ENCODE measurements at places on chromosomes 1 and 21.
A peak's percentile ranks its signal among the peaks of the same experiment; 100 is the strongest.

DNA sequence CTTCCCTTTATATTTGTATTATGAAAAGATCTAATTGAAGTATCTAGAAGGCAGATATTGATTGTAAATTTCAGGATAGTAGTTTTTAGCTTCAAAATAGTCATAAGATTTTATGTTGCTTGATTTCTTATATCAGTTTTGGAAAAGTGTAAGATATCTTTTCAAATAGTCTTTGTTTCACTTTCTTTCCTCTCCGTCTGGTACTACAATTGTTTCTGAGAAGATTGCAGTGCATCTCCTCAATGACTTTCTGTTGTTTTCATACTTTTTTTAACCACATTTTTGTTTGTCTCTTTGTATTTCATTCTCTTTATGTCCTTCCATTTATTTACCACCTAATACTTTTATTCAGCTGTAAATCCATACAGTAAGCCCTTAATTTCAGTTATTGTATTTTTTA lies 964.6 kb upstream of the B3GALT2 start:
- H3K4me3 ChIP-seq, result no peak overlapping the region
- H3K27me3 ChIP-seq, result no peaks in the 10 kb centered on the region
- DNase-seq, result no peak
- no peaks in the 10 kb centered on the region for H3K36me3 ChIP-seq
- no peak overlapping the region for H3K27ac ChIP-seq
- H3K4me1 ChIP-seq, result peaks cover 5% of the 10 kb centered on the region

DNA sequence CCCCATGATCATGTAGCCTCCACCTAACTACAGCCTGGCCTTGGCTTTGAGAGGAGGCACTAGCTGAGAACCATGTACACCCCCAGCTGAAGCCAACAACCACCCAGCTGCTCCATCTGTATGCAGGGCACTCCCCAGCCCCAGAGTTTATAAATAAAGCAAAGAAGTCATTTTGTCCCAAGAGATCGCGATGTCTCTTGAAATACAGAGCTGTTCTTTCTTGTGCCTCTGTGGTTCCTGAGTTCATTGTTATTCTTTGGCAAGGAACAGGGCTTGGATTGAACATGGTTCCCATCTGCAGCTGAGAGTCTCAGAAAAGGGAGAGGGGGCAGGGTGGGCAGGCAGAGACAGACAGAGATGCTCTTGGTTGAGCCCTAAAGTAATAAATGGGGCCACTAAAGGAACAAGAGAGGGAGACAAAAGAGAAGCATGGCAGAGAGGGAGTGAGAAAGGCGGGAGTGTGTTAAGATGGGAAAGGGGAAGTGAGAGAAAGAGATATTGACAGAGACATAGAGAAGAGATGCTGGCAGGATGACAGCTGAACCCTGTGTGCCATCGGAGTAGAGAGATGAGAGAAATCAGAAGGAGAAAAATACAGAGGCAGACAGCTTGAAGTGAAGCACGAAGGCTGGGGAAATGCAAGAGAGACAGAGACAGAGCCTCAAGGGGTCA lies 63.3 kb downstream of the TNR start:
- no peaks in the 10 kb centered on the region for H3K36me3 ChIP-seq
- no peak overlapping the region for H3K4me3 ChIP-seq
- no peaks in the 10 kb centered on the region for H3K4me1 ChIP-seq
- H3K27ac ChIP-seq, result no peak overlapping the region

- no peak overlapping the region for H3K27ac ChIP-seq
- DNase-seq, result no peak
- H3K4me1 ChIP-seq, result no peaks in the 10 kb centered on the region
- H3K36me3 ChIP-seq, result no peaks in the 10 kb centered on the region
- H3K27me3 ChIP-seq, result no peaks in the 10 kb centered on the region
Observed at GRCh38 chr1:152018537-152018936, 18.3 kb downstream of the S100A11 start.

DNA sequence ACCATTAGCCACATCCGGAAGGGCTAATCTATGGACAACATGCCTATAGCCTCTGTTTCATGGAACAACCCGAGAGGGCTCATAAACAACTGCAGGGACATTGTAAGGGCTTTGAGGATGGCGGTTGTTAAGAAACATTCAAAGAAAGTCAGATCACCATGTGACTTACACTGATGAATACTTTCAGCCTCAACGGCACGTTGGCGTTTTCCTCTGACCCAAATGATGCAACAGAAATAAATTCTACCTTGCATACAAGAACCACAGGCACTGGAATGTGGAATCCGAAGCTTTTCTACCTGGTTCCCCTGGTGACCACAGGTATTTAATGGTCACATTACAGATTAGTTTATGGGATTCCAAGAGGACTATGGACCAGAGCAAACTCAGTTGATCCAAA lies 107.0 kb downstream of the CLIC6 start:
- H3K27ac ChIP-seq, result no peak overlapping the region
- no peaks in the 10 kb centered on the region for H3K36me3 ChIP-seq
- no peak overlapping the region for H3K4me3 ChIP-seq
- no peak for DNase-seq
- no peaks in the 10 kb centered on the region for H3K4me1 ChIP-seq

- no peaks in the 10 kb centered on the region for H3K4me1 ChIP-seq
- H3K36me3 ChIP-seq, result no peaks in the 10 kb centered on the region
- DNase-seq, result no peak
- no peak overlapping the region for H3K27ac ChIP-seq
- H3K27me3 ChIP-seq, result peaks cover 19% of the 10 kb centered on the region
Observed at GRCh38 chr1:33719771-33720670, 143.9 kb upstream of the HMGB4 start.

GRCh38 chr1:154324241-154324640 lies 1.1 kb upstream of the ATP8B2 start:
- H3K36me3 ChIP-seq, result no peaks in the 10 kb centered on the region
- H3K27me3 ChIP-seq, result no peaks in the 10 kb centered on the region
- H3K4me3 ChIP-seq, result peak overlapping the region; percentile 85
- peaks cover 58% of the 10 kb centered on the region for H3K4me1 ChIP-seq
- H3K27ac ChIP-seq, result no peak overlapping the region
- DNase-seq, result no peak

GRCh38 chr1:62572476-62572875 lies 24.8 kb upstream of the ANGPTL3 start:
- no peak for DNase-seq
- no peaks in the 10 kb centered on the region for H3K27me3 ChIP-seq
- H3K27ac ChIP-seq, result no peak overlapping the region
- H3K4me3 ChIP-seq, result no peak overlapping the region
- H3K4me1 ChIP-seq, result no peaks in the 10 kb centered on the region

DNA sequence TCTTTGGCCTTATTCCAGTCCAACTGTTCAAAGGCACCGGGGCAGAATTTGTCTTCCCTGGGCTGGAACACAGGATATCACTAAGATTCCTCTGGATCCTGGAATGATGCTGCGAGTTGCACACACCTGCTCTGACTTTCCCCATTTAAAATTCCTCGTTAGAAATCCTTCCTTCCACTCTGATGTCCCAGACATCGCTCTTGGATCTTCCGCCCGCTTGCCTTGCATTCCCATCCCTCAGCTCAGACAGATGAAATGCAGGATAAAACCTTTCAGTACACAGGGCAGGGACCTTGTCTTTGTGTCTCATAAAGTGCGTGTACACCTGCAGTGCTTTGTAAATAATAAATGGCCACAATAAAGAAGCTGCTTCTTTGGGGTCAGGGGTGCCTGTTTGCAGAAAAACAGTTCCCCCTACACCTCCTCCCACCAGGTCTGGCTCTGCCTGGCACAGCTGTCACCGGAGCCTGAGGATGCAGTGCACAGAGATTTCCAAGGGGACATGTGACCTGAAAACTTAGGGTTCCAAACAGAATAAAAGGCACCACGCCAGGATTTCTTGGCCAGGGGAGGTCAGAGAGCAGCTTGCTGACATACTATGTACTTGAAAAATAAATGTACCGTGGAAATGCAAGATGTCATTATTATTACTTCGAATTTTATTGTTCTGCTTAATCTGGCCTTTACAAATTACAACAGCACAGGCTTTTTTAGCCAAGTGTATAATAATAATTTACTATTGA lies 62.9 kb upstream of the SYT6 start:
- no peak overlapping the region for H3K27ac ChIP-seq
- no peak overlapping the region for H3K4me3 ChIP-seq
- peaks cover 28% of the 10 kb centered on the region for H3K27me3 ChIP-seq
- H3K36me3 ChIP-seq, result no peaks in the 10 kb centered on the region

DNA sequence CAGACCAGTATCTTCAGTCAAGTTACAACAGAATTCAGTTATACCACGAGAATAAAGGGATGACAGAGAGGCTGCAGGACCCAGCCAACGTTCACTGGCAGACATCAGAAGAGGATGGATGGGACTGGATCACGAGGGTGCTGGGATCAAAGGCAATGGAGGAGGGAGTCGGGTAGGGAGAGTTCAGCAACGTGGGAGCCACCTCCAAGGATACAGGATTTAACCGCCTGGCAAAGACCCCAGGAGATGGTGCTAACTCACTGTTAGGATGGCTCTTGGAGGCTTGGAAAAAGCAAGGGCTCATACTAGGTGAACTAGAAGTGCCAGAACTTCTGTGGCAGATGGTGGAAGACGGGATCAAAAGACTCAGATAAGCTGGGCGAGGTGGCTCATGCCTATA lies 99.1 kb upstream of the DISP3 start:
- peaks cover 5% of the 10 kb centered on the region for H3K4me1 ChIP-seq
- DNase-seq, result no peak

DNA sequence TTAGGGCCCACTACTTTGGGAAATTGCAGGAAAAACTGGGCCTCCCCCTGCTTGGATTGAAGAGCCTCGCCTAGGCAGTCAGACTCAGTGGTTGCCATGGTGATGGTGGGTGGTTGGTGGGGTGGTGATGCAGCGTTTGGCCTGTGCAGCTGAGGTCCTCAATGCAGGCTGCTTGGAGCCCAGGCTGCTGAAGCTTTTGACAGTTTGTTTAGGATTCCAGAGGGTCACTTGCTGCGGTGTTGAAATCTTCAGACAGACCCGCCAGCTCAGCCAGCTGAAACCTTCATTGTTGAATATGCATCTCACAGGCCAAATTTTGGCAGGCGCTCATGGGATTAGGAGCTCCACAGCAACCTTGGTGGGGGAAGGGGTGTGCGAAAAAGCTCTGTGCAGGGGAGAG lies 67.9 kb downstream of the CACNA1E start:
- H3K27me3 ChIP-seq, result peaks cover 99% of the 10 kb centered on the region

GRCh38 chr1:206587904-206588303 lies 24.4 kb downstream of the EIF2D start:
- DNase-seq, result no peak
- H3K27me3 ChIP-seq, result no peaks in the 10 kb centered on the region
- H3K27ac ChIP-seq, result no peak overlapping the region
- H3K36me3 ChIP-seq, result peaks cover 72% of the 10 kb centered on the region
- H3K4me1 ChIP-seq, result peaks cover 19% of the 10 kb centered on the region

DNA sequence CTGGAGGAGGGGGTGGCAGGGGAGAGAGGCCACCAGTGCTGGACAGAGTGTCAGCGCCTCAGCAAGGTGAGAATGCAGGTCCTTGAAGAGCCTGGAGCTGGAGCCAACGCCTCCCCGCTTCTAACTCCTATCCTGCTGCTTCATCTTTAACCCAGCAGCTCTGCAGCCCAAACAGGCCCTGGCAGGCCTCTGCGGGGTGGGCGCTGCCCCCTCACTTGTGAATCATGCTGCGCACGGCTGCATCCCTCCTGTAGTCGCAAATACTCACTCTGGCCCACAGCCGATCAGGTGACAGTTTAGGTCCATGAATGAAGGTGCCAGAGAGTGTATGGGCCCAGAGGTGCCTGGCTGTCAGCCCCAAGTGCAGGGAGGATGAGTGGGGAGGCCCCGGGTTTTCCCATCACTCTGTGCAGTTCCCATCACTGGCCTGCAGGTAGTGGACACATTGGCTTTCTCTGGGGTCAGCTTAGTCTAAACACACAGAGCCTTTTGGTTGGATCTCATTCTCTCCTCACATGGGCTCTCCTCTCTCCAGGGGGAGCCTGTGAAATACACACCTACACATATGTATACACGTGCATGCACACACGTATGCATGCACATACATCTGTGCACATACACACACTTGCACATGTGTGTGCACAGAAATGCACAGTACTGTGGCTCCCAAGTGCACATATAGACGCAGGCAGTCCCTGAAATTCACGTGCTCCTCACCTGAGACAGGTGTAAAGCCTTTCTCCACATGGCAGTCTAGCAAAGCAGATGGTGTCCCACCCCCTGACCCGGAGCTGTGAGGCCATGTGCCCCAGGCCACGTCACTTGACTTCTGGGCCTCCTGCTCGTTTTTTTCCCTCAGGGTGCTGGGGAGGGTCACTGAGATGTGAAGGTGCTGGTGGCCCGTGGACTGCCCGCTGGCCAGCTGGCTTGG lies 52.0 kb downstream of the TRIM11 start:
- H3K27ac ChIP-seq, result no peak overlapping the region
- peaks cover 14% of the 10 kb centered on the region for H3K4me1 ChIP-seq
- no peak for DNase-seq
- H3K4me3 ChIP-seq, result no peak overlapping the region

GRCh38 chr1:205287076-205287475 lies 34.5 kb downstream of the NUAK2 start:
- no peak for DNase-seq
- H3K4me3 ChIP-seq, result no peak overlapping the region
- H3K27me3 ChIP-seq, result no peaks in the 10 kb centered on the region
- no peaks in the 10 kb centered on the region for H3K36me3 ChIP-seq
- peaks cover 27% of the 10 kb centered on the region for H3K4me1 ChIP-seq

DNA sequence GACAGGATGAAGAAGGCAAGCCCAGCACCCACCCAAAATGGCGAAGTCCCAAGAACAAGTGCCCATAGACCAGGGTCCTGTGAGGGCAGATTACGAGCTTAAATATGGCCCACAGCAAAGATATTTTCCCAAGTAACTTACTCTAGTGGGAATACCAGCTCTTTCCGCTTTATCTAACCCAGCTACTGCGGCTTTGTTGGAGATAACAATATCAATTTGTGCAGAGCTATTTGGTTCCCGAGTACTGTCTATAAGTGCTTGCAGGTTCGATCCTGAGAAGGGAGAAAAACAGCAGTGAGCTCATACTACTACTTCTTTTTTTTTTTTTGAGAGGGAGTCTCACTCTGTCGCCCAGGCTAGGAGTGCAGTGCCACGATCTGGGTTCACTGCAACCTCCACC lies 14.3 kb upstream of the DNAJC28 start:
- no peak overlapping the region for H3K4me3 ChIP-seq
- H3K36me3 ChIP-seq, result peaks cover 53% of the 10 kb centered on the region
- H3K27ac ChIP-seq, result no peak overlapping the region

GRCh38 chr1:234842726-234843641 lies 233.0 kb upstream of the IRF2BP2 start:
- peak overlapping the region; percentile 61 for H3K27ac ChIP-seq
- peak; percentile 71 for DNase-seq
- H3K4me1 ChIP-seq, result peaks cover 39% of the 10 kb centered on the region
- no peaks in the 10 kb centered on the region for H3K27me3 ChIP-seq
- no peaks in the 10 kb centered on the region for H3K36me3 ChIP-seq
- no peak overlapping the region for H3K4me3 ChIP-seq
